ENCODE measurements at places on chromosomes 12 and 14.

DNA sequence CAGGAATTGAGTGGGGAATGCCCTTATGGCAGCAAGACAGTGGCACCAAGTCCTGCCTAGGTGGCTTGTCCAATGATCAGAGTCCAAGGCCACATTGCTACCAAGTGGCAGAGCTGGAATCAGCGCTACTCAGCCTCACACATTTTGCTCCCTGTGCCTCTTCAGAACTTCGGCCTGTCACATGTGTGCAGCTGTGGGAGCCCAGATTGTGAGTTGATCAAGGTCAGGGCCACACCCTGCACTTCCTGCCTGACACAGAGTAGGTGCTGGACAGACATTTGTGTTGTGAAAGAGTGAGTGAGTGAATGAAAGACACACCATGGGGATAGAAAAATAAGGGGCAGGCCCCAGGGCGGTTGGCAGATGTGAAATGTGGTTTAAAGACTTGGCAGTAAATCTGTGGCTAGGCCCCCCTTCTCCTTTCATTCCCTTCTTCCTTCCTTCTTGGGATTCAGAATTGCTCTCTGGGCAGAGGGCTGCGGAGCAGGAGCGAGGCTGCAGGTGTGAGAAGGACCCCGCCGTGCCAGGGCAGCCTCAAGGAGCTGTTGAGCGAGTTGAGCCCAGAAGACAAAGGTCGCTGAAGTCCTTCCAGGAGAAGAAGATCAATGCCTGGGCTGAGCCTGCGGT, 83.5 kb downstream of the SLC25A47 start:
- DNase-seq = peak; percentile 43
- H3K27me3 ChIP-seq = peaks cover 3% of the 10 kb centered on the region
- peak overlapping the region; percentile 96 for H3K27ac ChIP-seq
- peaks cover 3% of the 10 kb centered on the region for H3K36me3 ChIP-seq
- H3K4me1 ChIP-seq = peaks cover 67% of the 10 kb centered on the region

GRCh38 chr14:65164068-65164824, 61.9 kb upstream of the MAX start:
- no peak overlapping the region for H3K27ac ChIP-seq
- no peaks in the 10 kb centered on the region for H3K36me3 ChIP-seq
- H3K4me1 ChIP-seq = no peaks in the 10 kb centered on the region
- no peaks in the 10 kb centered on the region for H3K27me3 ChIP-seq

GRCh38 chr12:94621662-94622359, 28.5 kb downstream of the TMCC3 start:
- H3K4me3 ChIP-seq = peak overlapping the region; percentile 71
- DNase-seq = peak; percentile 48
- H3K27me3 ChIP-seq = no peaks in the 10 kb centered on the region
- H3K36me3 ChIP-seq = no peaks in the 10 kb centered on the region

DNA sequence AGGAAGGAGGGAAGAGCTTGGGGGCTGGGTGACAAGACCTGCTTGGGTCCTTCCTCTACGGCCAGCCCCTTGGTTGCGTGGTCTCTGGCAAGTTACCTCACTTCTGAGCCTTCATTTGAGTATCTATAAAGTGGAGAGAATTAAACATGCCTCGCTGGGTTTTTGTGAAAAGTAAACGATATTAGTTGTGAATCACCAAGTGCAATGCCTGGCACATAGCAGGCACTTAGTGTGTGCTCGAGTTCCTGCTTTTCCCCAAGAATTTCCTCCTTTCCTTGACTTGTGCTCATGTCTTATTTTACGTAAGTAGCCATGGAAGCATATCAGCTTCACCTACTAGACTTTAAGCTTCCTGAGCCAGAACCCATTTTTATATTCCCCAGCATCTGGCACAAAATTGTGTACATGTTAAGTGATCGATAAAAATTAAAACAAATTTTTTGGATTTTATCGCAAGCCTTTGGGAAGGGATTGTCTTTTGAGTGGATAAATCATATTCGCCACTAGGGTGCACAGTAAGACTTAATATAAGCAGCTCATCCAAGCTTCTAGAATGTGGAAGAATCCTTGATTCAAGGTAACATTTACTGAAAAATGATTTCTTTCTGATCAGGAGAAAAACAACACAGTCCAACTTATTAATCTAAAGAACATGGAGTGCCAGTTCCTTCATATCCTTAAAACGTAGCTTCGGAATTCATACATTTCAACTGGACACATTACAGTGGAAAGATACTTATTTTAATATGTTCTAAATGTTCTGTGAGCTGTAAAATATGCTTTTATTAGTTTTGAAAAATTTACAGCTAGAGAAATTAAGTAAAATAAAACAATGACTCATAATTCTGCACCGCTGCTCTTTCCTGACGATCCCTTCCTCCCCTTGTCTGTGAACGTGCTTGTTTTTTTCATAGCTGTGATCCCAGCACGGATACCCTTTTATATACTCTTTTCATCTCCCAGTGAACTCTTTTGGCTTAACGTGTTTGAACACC, 62.0 kb downstream of the SLC25A47 start:
- peaks cover 5% of the 10 kb centered on the region for H3K27me3 ChIP-seq
- H3K27ac ChIP-seq = no peak overlapping the region
- H3K4me1 ChIP-seq = peaks cover 19% of the 10 kb centered on the region

DNA sequence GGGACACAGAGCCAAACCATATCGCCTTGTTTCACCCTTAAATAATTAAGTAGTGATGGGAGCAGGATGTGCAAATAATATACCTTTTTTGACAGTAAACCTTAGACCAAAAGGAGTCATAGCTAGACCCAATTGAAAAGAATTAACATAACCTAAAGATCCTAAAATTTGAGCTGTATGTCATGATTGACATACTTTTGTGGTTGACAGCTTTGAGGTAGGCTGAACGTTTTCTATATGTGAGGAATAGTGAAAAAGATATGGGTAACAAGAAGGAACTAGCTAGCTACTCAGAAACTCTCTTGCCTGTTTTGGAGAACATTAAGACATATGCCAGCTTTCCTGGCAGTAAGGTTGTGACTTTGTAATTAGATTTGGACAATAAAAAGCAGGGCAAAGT, 320.6 kb downstream of the KCNC2 start:
- H3K4me3 ChIP-seq = no peak overlapping the region
- no peaks in the 10 kb centered on the region for H3K36me3 ChIP-seq

DNA sequence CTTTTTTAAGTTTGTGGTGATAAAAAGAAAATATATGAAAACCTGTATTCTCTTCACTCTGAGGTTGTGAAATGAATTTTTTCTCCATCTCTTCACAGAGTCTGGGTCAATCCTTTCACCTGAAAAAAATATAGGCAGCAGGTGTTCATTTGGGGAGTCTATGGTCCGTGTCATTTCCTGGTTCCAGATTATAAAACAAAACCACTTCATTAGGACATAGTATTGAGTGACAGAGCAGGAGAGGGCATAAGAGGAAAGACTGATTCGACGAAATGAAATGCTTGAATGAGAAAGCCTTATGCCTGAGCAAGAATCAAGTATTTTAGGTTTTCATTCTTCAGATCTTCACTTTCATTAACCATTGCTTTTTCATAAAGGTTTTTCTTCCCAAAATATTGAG, 51.8 kb upstream of the NUAK1 start:
- no peak overlapping the region for H3K27ac ChIP-seq
- no peak for DNase-seq
- H3K27me3 ChIP-seq = peaks cover 5% of the 10 kb centered on the region
- no peaks in the 10 kb centered on the region for H3K4me1 ChIP-seq
- no peaks in the 10 kb centered on the region for H3K36me3 ChIP-seq
- H3K4me3 ChIP-seq = no peak overlapping the region

GRCh38 chr12:91880528-91880927, 265.1 kb downstream of the BTG1 start:
- H3K36me3 ChIP-seq = no peaks in the 10 kb centered on the region
- H3K27ac ChIP-seq = peak overlapping the region; percentile 98
- peaks cover 22% of the 10 kb centered on the region for H3K27me3 ChIP-seq
- H3K4me3 ChIP-seq = no peak overlapping the region

DNA sequence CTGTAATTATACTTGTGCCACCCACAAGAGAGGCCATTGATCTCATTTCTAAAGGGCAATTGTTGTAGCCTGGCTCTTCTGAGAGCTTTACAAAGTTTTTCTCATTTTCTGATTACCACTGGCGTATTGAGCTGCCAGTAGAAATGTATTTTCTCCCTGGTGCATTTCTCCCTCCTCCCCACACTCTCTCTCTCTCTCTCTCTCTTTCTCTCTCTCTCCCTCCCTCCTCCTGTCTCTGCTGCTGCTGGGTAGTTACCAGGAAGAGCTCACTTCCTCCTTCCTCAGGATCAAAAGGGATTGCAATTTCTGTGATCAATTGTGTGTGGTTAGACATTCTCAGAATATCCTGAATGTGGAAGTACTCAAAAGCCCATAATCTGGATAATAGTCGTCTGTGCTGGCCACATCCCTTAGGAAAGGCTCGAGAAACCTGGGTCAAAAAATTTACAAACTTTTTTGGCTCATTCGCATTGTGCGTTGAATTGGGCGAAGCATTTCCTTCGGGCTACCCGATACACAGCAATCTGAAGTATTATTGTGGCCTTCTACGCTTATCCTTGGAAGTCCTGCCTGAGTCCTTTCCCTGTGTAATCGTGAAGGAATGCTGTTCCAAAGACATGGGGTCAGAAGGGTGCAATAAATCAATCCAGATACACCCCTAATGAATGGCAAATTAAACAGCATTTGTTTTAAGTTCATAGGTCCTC, 254.8 kb downstream of the MSRB3 start:
- H3K4me1 ChIP-seq = no peaks in the 10 kb centered on the region
- DNase-seq = no peak
- no peak overlapping the region for H3K27ac ChIP-seq
- H3K36me3 ChIP-seq = no peaks in the 10 kb centered on the region
- no peaks in the 10 kb centered on the region for H3K27me3 ChIP-seq
